Suppressor macrophage treated with lipopolysaccharide for 4 hours (primary cell): ENCODE measurements at places on chromosomes 4 and X.

DNA sequence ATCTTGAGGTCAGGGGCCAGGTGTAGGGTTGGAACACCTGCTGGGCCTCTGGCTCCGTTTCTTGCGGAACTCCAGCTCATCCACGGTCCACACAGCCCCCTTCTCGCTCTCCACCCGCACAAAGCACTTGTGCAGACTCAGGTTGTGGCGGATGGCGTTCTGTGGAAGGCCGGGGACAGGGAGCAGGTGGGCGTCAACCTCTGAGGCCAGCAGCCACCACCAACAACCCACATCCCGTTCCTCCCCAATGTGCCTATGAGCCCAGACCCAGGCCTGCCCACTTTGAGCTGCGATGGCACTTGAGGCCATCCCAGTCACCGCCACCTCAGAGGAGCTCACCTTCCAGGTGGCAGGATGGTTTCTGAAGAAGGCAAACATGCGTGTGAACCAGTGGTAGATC, 13.2 kb downstream of the FOXP3 start:
- DNase-seq, result no peak

DNA sequence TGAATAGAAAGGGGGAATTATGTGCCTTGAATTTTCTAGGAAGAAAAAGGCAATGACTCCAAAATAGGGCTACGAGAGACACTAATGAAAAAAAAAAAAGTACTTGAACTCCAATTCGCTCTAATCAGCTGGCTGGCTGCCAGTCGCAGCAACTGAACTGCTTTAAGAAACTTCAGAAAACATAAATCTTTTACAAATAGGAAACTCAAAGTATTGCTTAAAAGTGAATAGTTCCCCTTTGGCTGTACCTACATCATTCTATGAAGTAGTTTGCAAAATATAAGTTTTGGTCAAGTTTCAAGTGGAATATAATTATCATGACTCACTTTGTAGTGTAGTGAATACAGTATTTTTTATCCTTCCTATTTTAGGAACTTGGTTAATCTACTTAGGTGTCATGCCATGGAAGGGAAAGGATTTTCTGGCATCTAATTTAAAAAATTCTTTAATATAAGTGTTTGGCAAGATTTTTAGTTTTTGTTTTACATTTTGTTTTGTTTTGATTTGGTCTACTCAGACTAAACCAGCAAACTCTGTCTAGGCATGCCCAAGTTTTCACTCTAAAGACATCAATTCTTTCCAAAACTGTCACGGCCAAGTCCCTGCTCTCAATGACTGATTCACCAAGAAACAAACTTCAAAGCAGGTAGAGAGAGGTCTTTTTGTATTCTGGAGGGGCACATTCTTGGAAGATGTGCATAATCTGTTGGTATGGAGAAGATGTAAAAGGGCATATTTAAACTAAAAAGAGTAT, 382.4 kb upstream of the GALNT7 start:
- DNase-seq, result peak; percentile 51

GRCh38 chrX:8179656-8180055, 8.6 kb upstream of the VCX2 start:
- DNase-seq, result no peak

- no peak for DNase-seq
Observed at GRCh38 chr4:814312-814850, 11.5 kb downstream of the CPLX1 start.

- DNase-seq, result no peak
Observed at GRCh38 chrX:154715825-154716224, 35.1 kb downstream of the GAB3 start.

DNA sequence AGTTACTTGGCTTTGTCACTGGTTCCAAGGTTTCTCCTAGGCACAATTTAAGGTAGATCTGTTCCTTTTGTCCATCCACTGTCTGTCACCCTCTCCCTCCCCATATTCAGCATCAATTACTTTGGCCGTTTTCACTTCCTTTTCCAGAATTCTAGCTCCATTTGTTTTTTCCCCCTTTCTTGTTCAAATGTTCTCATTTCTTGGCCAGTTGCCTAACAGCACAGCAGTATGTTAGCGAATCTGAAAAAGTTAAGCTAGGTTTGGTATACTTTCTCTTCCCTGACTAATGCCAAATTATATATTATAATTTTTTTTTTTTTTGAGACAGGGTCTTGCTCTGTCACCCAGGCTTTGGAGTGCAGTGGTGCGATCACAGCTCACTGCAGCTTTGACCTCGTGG, 409.1 kb upstream of the TEX13C start:
- no peak for DNase-seq
